ENCODE measurements at places on chromosomes 11 and 22.
A peak's percentile ranks its signal among the peaks of the same experiment; 100 is the strongest.

GRCh38 chr11:36724742-36725385 lies 126.8 kb upstream of the RAG2 start:
- DNase-seq = no peak

- DNase-seq = peak; percentile 41
Observed at GRCh38 chr11:84497981-84498411, 1129.1 kb downstream of the DLG2 start.

DNA sequence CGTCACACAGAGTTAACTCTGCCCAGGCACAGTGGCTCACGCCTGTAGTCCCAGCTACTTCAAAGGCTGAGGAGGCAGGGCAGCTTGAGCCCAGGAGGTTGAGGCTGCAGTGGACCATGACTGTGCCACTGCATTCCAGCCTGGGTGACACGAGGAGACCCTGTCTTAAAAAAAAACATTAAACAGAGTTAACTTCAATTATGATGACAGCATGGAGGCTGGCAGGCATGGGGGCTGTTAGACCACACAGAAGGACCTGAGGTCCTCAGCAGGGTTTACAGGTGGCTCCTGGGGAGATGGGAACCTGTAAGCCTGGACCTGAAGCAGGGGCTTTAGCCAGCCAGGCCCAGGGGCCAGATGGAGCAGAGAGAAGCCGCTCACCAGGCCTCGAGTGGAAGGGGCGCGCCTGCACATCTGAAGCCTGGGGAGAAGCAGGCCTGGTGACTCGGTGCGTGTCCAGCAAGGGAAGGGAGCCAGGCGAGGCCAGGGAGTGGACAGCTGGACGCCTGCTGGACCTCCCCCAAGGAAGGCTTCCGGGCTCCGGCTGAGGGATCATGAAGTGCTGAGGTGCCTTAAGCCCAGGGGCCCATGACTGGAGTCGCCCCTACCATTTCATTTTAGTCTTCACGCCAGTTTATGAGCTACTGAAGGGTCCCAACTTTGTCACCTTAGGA lies 25.3 kb downstream of the RPUSD4 start:
- no peak for DNase-seq

- DNase-seq = peak; percentile 98
Observed at GRCh38 chr11:12287009-12287373, 90.4 kb upstream of the PARVA start.

GRCh38 chr11:103051981-103052380 lies 40.0 kb downstream of the DCUN1D5 start:
- DNase-seq = peak; percentile 18

All from A172 (cell line).